ENCODE measurements at places on chromosomes 3 and 15.

- peak; percentile 44 for DNase-seq
These were observed 970 bp downstream of the BBX start for GRCh38 chr3:107523539-107524325.

DNA sequence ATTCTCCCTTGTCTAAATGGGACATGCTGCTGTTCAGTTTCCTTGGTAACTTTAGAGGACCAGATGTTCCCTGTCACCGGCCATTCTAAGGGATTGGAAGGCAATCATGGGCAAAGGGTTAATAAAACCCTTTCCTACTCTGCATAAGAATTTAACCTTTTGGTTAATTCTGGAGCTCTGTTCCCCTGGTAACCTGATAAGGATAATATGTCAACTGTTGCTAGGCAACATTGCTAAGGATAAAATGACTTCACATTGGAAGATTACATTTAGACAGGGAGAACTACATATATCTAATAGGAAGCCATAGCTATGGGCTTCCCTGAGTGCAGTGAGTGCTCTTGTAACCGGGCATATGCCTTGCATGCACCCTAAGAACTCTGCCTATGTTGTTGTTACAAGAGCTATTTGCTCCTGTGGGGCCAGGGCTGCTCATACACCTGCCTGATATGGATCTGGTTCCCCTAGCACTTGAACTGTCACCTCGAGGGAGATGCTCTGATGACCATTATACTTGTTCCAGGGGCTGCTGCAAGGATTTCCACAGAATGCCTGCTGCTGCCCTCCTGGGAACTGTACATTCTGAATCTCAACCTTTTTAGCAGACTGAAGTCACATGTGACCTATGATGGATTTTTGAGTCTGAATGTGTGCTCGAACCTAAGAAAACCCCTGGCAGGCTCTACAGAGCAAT lies 326.3 kb upstream of the PDZRN3 start:
- no peak for DNase-seq

DNA sequence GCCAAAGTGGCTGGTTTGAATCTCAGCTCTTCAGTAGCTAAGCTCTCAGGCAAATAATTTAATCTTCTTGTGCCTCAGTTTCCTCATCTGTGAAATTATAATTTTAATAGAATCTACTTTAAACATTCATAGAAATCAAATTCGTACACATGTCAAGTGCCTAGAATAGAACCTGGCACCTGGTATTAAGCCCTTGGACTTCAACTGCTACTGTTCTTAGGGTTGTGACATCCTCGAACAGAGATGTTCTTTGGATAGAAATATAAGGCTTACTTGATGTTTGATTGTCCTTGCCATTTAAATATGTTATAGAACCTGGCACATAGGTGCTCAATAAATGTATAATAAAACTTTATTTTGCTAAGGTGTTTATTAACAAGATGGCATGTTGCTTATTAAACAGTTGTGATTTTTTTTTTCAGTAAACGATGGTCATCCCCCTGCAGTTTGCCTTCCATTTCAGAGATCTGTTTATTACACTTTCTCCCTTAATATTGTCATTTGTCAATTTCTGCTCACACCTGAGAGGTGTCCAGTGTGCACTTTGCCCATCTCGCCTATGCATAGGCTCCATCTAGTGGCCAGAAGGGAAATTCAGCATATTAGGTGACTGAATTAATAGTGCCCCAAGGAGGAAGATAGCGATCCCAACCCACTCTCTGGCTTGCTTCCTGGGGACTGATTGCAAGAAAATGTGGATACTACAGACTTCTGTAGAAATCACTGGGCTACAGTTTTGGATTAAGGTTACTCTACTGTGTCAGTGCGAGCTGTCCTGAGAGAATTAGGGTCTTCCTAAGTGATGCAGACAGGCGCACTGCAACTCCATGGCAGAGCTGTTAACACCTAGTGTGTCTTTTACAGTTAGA lies 10.7 kb downstream of the IGF1R start:
- peak; percentile 32 for DNase-seq

DNA sequence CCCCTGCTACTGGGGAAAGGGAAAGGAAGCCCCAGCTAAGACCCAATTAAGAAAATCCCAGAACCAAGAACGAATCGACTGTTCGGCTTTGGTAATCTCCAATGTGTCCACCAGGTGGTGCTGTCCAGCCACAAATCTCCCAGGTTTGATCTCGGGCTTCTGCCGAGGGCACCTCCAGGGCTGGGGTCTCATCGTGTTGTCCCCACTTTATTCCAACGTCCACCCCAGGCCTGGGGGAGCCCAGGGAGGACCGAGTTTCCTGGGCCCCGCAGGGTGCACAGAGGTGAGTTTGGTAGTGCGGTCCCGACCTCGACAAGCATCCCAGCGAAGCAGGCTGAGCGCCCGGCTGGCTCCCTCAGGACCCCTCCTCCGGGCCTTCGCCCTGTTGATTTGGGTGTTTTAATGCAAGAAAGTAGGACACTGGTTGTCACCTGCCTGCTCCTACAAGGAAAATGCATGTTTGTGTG lies 185.1 kb downstream of the GOLGA6L6 start:
- no peak for DNase-seq

DNA sequence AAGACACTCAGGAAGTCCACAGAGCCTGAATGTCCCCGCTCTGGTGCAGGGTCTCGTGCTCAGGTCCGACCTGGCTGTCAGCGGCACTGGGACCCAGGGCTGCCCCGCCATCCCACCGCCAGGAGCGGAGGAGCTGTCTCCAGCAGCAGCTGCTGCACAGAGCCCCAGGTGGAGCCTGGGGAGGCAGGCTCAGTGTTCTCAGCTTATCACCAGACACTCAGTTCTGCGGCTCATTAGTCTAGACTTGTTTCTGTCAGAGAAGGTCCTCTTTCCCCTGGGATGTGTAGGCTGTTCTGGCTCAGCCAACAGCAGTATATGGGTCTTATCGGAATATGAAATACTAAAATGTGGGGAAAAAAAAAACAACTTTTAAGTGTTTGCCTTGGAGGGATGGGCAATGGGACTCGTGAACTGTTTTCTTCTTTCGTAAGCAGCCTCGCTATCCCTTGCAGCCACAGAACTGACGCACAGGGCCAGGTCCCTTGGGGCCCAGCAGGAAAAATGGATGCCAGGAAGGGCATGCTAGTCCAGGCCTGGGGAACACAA lies 75.9 kb downstream of the KLF13 start:
- DNase-seq, result no peak

DNA sequence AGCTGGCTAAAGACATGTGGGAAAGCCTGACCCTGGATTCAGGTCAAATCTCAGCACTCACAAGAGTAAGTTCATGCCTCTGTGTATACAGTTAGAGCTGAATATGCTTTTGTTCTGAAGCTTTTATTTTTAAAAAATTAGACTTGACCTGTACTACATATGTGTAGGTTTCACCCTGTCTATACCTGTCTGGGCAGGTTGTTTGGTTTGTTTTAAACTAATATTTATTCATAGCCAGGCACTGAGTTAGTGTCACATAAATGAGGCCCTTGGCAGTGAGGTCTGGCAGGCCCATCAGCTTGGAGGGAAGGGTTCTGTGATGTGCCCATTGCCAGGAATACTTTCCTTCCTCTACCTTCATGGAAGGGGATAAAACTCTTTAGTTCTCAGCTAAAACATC lies 1.9 kb downstream of the DNAJA4 start:
- DNase-seq, result no peak

DNA sequence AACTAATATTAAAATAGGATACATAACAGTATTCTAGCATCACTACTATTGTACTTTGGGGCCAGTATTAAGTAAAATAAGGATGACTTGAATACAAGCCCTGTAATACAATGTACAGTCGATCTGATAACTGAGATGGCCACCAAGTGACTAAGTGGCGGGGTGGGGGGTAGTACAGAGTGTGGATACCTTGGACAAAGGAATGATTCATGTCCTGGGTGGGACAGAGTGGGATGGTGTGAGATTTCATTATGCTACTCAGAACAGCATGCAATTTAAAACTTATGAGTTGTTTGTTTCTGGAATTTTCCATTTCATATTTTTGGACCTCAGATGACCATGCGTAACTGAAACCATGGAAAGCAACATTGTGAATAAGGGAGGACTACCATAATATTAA lies 46.0 kb downstream of the SLC7A14 start:
- no peak for DNase-seq

- no peak for DNase-seq
These were observed 24.6 kb downstream of the PGBD4 start for GRCh38 chr15:34126522-34126921.

DNA sequence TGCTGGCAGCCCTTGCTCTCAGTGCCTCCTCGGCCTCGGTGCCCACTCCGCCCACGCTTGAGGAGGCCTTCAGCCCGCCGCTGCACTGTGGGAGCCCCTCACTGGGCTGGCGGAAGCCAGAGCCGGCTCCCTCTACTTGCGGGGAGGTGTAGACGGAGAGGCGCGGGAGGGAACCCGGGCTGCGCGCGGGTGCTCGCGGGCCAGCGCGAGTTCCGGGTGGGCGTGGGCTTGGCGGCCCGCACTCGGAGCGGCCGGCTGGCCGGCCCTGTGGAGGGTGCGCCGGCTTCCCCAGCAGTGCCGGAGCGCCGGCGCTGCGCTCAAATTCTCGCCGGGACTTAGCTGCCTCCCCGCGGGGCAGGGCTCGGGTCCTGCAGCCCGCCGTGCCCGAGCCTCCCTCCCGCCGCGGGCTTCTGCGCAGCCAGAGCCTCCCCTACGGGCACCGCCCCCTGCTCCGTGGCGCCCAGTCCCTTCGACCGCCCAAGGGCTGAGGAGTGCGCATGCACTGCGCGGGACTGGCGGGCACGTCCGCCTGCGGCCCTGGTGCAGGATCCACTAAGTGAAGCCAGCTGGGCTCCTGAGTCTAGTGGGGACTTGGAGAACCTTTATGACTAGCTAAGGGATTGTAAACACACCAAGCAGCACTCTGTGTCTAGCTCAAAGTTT lies 231.5 kb downstream of the EFHB start:
- DNase-seq, result no peak

DNA sequence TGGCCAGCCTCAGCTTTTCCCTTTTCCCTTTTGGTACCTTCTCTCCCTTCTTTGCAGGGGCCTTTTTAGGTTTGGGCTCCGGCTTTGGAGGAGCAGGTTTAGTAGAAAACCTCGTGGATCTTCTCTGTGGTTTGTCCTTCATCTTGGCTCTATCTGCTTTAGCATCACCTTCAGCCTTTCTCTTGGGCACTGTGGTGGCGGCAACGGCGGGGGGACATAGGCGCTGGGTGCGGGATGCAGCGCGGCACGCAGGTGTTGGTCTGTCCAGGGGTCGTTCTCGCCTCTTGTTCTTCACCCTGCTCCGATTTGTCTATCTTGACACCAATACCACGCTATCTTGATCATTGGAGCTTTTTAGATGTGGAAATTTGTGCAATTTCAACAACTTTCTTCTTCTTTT lies 64.5 kb upstream of the SMAD3 start:
- no peak for DNase-seq

DNA sequence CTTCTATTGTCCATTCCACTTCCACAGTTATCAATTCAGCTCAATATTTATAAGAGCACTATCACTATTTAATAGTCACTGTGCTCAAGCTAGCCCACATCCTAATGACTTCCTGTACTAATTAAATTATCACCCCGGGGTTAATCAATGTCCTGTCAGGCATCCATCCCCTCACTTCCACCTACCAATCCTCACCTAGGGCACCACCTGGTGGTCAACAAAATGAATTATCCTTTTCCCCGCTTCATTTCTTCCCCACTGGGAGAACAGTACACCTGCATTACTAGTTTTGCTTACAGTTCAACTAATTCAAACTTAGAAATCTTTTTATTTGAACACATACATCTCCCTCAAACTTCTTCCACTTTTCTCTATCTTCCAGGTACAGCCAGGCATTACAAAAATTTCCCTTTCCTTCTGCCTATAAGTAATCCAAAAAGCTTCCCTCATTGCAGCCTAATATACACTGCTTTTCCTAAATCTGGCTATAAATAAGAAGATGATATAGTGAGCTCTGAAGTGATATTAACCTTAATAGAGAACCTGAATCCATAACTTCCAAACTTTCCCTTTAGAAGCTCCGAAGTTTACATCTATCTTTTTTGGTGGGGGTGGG lies 68.5 kb downstream of the TMCC1 start:
- peak; percentile 1 for DNase-seq

Measured in kidney glomerular epithelial cell (primary cell).